ENCODE measurements at places on chromosomes 1 and 21.

DNA sequence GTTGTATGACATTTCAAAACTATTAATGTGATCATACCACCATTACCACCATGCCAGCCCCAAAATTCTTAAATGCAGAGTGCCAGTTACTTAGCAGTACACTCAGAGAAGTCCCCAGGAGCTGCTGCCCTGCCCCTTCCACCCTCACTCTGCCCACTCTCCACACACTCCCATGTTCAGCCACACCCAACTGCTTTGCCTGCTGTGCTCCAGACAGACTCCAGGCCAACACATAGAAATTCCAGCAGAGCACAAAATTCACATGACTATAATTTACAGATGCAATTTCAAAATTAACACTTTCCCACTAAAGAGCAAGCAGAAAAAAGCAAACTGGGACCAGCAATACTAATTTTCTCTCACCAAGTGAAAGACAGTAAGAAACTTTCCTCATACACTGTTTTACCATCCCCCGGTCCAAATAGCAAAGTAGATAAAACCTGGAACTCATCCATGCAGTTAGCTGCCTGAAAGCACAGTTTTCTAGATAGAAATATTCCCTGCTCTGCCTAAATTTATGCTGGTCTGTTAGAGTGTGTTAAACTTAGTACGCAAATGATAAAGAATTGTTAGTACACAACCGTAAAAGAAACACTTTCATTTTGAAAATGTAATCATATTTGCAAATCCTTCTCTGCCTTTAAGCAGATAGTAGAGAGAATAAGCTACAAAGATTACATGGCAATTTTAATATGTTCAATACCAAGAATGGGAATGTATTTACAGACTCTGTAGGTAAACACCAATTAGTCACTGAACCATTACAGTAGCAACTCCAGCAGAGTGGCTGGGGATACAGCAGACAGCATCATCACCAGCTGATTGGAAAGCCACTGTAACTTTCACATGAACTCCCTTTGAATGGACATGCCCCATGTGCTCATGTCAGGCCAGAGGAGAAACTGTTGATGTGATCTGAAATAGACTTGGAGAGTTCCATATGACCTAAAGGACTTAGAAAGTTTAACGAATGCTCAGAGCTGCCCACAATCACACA is 176.5 kb downstream of the VAV3 start:
- no peak for DNase-seq

- DNase-seq = no peak
Measured at GRCh38 chr1:1331068-1331965, at the start of gene TAS1R3. TAS1R3 (plus strand) TSS chr1:1331280; CDS start chr1:1331346, 66 bp downstream.

DNA sequence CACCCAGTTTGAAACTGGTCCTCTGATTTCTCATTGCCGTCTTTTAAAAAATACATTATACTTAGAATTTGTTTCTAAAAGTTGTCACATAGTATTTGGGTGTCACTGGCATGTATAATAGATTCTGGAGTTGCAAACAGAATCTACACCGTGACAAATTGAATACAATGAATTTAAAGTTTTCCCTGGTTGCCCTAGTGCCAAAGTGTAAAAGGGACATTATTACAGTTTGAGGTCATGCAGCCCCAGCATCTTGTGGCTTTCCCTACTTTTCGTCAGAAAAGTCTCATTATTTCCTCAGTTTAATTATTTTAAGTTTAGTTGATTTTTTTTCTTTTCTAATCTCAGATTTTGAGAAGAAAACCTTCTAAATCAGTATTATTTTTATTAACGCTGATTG is 155.9 kb downstream of the DISP1 start:
- no peak for DNase-seq

GRCh38 chr21:31554511-31555022 is 104.9 kb upstream of the SOD1 start:
- DNase-seq = no peak

DNA sequence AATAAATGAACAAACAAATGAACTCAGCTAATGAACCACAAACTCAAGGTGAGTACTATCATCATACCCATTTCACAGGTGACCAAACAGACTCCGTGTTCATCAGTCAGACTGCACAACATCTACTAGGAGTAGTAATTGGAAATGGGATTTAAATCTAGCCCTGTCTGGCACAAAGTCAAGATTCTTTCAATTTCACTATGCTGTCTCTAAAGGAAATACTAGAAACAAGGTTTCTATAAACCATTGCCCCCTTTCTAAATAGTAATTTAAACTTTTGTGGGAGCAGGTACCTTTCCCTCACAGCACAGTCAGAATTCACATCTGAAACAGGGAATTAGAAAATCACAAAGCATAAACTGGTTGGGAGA is 160.3 kb downstream of the TGFBR3 start:
- DNase-seq = no peak

- DNase-seq = no peak
Measured at GRCh38 chr1:116722016-116722838, 32.0 kb upstream of the CD2 start.

Measured in effector CD4-positive, alpha-beta T cell (primary cell).